Forelimb muscle (tissue), 1 donor: ENCODE measurements at places on chromosomes 11 and 22.

DNA sequence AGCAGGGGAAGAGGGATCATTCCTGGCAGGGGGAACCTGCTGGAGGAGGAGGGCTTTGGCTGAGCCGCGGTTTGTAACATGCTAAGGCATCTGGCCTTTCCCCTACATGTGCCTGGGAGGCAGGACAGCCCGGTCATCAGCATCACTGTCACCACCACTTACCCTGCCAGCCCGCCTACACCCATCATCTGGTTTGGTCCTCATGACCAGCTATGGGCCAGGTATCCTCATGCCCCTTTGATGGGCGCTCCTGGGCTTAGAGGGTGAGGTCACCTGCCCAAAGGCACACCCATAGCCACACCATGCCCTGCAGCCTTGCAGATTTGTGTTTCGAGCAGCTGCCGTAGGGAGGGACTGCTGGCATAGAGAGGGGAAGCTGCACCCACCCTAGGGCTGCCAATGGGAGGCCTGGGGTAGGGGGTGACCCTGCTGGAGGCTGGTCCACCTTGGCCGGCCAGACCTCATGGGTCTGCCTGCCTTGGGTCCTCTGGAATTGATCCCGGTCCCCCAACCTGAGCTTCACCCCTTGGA lies 2.6 kb downstream of the MRGPRF start:
- no peak for DNase-seq

- no peak for DNase-seq
Observed at GRCh38 chr11:4704790-4705334, 278 bp downstream of the MMP26 start.

DNA sequence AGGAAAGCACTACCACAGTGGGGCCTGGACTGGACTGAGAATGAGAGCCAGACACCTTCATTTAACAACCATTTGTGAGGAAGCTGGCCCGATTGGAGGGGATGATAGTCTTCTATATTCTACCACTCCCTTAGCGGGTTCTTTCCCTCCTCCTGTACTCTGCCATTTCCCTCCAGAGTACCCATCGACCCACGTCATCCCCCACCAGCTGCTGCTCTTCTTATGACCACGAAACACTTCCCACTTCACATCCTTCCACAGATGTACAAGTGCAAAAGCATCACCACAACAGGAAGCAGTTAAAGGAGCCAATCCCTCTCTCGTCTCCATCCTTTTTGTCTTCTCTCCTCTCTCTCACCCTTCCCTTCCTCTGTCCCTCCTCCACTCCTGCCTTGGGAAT lies 18.0 kb upstream of the UBASH3B start:
- no peak for DNase-seq

- DNase-seq: no peak
Observed at GRCh38 chr11:71962428-71963038, 33.7 kb downstream of the RNF121 start.

DNA sequence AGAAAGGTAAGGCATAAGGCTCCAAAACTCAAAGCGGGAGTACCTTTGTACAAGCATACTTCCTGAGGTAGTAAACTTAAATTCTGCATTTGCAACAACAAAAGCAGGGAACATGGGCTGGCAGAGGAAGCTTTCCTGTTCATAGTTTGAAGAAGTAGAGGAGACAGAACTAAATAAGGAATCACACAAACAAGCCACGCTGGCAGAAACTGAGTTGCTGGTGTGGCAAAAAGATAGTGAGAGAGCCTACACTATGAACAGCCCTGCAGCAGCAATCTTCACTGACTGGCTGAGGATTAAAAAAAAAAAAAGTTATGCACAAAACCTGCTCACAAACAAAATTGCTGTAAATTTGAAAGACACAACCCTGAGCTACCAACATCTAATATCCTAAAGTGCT lies 46.5 kb downstream of the FCHSD2 start:
- no peak for DNase-seq

DNA sequence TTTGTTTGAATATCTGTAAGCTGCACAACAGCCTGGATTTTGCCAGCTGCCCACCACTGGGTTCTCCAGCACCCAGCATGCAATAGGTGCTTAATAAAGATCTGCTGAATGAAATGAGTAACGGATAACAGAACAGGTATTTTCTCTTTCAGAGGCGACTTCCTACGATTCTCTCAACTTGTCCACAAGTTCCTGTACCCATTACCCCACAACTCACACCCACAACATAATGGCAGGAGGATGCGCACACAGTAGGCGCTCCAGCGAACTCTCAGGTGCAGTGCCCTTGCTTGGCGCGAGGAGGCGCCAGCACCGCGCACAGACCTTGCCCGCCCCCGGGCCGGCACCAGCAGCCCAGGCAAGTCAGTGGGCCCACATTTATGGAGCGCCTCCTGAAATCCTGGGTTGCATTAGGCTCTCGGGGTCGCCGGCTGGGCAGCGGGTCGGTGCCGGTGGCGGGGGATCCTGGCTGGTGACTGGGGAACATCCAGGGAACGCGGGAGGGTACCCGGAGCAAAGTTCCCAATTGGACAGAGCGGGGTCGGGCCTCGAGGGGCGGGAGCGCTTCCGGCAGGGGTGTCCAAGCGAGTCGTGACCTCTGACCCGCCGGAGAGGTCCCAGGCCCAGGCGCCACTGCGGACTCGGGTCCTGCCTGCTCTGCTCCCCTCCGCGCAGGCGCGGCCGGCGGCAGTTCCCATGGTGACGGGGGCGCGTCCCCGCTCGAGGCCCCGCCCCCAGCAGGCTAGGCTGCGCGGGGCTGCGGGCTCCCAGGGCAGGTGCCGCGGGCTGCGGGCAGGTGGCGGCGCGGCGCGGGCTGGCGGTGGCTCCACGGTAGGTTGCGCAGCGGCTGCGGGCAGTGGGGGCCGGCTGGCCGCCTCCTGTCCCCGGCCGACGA lies at the start of gene KIAA1671:
TSS of gene KIAA1671 (plus strand) at position 775 of the 895 bp plus-strand sequence. CDS start 75,284 bp downstream, outside the sequence.
- DNase-seq: no peak

- no peak for DNase-seq
Observed at GRCh38 chr22:28867191-28867590, 16.2 kb upstream of the ZNRF3 start.

- DNase-seq: no peak
Observed at GRCh38 chr11:47408598-47409439, 429 bp downstream of the SLC39A13 start.

GRCh38 chr22:41834005-41834944 lies 1.4 kb downstream of the SREBF2 start:
- no peak for DNase-seq

DNA sequence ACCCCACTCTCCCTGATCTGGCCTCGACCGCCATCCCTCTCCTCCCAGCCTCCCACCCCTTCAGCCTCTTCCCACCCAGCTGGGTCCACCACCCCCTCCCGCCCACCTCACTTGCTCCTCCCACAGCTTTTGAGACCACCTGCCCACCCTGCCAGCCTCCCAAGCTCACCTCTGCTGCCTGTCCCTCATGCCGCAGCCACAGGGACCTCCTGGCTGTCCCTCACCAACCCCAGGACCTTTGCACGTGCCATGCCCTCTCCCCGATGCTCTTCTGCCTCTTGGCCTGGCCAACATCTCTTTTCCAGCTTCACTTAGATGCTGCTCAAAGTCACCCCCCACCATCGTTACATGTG lies 6.5 kb downstream of the PNPLA5 start:
- no peak for DNase-seq

- DNase-seq: no peak
Observed at GRCh38 chr22:44850946-44851345, 98.6 kb downstream of the ARHGAP8 start.

GRCh38 chr22:49693848-49694247 lies 133.8 kb downstream of the BRD1 start:
- no peak for DNase-seq

DNA sequence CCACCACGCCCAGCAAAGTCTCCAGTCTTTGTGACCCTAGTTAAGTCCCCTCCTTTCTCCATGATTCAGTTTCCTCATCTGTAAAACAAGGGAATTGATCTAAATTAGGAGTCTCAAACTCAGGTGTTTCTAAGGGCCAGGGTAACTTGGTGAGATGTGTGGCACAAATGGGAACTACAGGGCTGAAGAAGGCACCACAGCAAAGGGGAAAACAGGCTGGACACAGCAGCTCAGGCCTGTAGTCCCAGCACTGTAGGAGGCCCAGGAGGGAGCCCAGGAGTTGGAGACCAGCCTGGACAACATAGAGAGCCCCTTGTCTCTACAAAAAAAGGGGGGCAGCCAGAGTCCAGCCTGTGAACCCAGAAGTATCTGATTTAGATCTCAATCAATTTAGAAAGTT lies 15.6 kb upstream of the PATZ1 start:
- no peak for DNase-seq

DNA sequence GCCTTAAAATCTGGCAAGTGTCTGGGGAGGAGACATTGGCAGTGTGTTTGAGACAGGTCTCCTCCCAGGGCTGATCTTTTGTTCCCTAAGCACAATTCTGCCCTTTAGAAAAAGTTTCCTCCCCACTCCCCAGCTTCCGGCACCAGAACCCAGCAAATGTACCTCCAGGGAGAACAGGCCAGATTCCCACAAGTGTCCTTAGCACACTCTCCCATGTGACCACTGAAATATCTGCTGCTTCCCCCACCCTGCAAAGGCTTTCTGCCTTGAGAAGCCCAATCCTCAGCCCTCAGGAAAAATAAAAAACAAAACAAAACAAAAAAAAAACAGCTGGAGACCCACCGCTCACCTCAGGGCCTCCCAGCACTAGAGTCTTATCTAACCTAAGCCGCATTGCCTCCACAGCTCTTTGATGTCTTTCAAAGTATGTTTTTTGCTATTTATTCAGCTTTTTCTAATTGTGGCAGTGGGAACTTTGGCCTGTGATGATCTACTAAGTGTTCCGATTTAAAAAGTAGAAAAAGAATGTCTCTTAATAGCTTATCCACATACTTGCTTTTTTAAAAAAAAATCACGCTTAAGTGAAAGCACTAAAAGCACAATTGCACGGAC lies 29.0 kb upstream of the FBLN1 start:
- DNase-seq: no peak

- no peak for DNase-seq
Observed at GRCh38 chr22:36365020-36365411, 22.8 kb downstream of the MYH9 start.

DNA sequence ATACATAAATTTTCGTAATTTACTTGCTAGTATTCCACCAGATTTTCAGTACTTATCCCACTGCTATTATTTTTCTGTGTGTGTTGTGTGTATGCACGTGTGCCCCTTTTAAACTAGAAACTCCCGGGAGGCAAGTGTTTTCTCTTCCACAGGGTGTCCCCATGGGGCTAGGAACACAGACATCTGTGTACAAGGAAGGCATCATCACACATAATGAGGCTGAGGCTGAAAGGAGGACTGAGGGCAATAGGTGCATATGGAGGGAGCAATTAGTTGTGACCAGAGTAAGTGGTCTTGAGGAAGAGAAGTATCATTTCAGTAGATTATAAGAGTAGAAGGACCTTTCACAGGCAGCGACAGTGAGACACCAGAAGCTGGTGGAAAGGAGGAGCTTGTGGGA lies 2.1 kb upstream of the DPAGT1 start:
- DNase-seq: no peak

- no peak for DNase-seq
Observed at GRCh38 chr22:38098410-38099249, 11.9 kb downstream of the BAIAP2L2 start.

GRCh38 chr11:103928802-103929161 lies 107.7 kb upstream of the DDI1 start:
- DNase-seq: no peak

- DNase-seq: no peak
Observed at GRCh38 chr11:73971175-73971719, 11.4 kb downstream of the UCP2 start.

DNA sequence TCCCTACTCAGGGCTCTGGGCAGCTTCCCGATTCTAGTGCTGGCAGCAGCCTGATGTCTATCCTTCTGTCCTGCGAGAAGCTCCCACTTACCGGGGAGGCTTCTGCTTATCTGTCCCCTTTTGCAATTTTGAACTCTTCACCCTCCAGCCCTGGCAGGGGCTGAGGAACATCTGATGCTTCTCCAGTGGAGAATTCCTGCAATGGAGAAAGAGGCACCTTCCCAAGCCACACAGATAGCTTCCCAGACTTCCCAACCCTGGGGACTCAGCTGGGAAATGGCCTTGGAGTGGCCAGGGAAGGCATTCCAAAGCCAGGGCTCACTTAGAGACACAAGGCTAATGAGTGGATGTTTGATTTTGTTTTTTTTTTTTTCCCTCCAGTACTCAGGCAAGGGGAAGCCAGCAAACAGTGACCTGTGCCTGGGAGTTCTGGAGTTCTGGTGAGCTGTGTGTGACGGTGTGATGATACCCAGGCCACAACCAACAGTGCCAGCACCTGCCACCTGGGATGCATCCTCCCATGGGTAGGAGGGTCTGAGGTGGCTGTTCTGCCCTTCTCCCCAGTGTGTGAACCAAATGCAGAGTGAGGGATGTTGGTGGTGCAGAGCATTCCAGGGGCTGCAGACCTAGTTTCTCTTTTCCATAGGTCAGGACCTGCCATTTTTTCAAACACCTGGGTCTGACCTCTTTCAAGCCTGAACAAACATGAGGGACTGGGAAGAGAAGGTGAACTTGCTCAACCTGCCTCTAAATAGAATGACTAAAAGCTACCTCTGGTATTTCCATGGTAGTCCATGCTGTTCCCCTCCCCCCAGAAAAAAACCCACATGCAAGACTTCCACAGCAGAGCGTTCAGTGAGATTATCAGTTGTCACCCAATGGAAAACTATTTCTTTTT lies 95.1 kb downstream of the CCDC81 start:
- no peak for DNase-seq

- no peak for DNase-seq
Observed at GRCh38 chr11:1226226-1226985, 3.5 kb downstream of the MUC5B start.

GRCh38 chr11:2671748-2672147 lies 28.0 kb downstream of the KCNQ1OT1 start:
- DNase-seq: no peak

- no peak for DNase-seq
Observed at GRCh38 chr11:60777106-60777505, 8.0 kb upstream of the MS4A10 start.

GRCh38 chr11:1493650-1494244 lies 7.2 kb upstream of the MOB2 start:
- DNase-seq: no peak

DNA sequence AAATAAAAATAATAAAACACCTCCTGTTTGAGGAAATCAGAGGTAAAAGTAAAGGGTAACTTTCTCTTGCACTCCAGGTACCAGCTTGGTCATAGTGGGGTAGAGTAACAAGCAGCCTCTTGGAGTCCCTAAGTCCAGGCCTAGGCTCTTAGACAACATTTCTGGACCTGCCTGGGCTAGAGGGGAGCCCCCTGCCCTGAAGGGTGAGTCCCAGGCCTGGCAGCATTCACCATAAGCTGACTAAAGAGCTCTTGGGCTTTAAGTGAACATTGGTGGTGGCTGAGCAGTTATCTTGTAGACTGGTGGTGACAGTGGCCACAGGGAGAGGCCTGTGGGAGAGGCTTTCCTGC lies 18.6 kb upstream of the OR56A3 start:
- no peak for DNase-seq
